ENCODE measurements at places on chromosomes 7 and 10. TPM values are rescaled to one million over a fixed set of nuclear protein-coding genes. Genes with fewer than 3 reads are reported as not detected.

DNA sequence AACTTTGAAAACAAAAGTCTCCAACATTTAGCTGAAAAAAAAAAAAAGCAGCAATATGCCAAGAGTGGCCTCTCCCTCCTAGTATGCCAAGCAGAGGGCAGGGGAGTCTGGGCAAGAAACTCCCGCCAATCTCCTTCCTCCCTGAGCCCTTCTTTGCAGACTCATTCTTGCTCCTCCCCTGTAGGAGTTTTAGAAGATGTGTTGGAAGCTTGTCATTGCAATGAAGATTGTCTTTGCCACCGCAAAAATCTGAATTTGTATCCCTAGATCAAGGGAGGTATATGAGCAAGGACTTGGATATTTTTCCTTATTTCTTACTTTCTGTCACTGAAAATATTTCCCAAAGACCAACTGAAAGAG is 2.6 kb upstream of the TNS3 start:
- no peak for DNase-seq

DNA sequence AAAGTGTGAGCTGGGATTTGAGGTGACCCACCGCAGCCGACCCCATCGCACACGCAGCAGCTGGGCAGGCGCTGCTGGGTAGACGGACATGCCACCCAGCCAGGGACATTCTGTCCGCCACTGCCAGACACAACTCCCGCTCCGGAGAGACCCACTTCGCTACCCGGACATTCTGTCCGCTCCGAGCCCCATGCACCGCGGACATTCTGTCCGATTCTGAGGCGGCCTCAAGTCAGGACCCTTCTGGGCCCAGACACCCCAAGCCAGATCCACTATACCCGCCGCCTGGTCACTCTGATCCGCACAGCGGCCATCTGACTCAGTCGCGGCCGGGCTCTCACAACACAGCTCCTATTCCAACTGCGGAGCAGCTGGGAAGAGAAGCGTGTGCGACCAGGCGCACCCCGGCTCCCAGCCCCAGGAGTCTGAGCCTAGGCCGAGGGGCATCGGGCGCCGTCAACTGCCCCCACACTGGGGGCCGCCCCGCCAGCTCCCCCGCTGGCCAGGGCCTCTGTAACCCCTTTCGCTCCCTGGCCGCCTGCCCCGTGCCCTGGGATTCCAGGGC is 763 bp downstream of the PITX3 start:
- peak; percentile 59 for DNase-seq

DNA sequence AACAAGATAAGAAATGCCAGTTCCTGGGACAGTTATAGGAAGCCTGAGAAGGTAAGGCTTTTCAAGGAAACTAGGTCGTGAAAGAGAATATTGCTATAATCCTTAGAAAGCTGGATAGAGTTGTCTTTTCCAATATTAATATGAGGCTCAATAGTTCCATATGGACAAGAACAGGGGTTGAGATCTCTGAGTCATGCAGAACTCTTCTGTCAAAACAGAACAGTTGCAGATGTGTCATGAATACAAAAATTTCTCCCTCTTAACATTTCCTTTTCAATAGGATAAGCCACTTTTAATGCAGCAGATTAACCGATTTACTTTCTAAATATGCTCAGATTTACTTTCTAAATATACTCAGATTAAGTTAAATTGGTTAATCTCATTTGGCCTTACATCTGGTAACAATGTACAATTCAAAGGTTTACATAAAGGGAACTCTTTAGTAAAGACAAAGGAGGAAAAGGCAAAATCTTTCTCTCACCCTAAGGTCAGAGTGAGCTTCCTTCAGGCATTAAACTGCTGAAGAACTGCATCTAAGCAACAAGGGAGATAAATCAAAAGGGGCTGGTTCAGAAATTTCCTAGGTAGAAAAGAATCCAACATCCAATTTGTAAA is 104.7 kb upstream of the PCDH15 start:
- DNase-seq, result no peak

DNA sequence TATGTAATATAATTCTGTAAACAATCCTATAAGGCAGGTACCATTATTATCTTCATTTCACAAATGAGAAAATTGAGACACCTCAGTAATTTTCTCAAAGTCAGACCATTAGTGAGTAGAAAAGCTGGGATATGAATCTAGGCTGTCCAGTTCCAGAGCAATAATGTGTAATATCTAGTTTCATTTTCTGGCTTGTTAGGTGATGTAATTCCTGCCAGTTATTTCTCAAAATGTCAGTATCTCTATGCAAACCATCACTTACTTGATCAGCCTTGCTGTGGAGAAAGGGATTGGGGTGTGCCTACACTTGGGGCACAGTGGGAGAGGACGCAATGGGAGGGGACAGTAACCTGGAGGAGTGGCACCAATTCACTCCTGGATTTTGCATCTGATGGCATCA is 157.5 kb downstream of the LYZL1 start:
- DNase-seq, result no peak

OLAH gene
- polyA plus RNA-seq, result 0.16 TPM
